Urothelium cell line (cell line): ENCODE measurements at places on chromosomes 11 and 22.
A peak's percentile ranks its signal among the peaks of the same experiment; 100 is the strongest.

DNA sequence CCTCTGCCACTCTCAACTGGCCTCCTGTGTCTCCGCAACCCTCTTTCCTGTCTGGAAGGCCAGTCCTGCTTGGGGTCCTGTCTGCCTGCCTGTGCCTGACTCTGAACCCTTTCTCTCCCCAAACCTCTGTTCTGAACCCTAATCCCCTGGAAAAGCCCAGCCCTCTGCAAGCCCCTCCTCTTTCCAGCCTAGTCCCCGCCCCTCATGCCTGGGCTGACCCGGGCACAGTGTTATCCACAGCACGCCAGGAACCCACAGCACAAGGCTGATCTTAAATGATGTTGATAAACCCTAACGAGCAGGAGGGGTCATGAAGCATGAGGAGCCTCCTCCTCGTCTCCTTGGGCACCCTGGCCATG, at the start of gene IFITM10:
Gene IFITM10 (minus strand): TSS at position 115 of the 359 bp plus-strand sequence. CDS start 153 bp downstream, outside the sequence.
- no peak for DNase-seq

- DNase-seq = peak; percentile 75
Observed at GRCh38 chr22:32644252-32645100, 157.0 kb upstream of the TIMP3 start.

GRCh38 chr11:122313581-122313980, 197.6 kb upstream of the BLID start:
- DNase-seq = no peak

GRCh38 chr11:11973866-11974265, 34.6 kb downstream of the DKK3 start:
- DNase-seq = no peak

DNA sequence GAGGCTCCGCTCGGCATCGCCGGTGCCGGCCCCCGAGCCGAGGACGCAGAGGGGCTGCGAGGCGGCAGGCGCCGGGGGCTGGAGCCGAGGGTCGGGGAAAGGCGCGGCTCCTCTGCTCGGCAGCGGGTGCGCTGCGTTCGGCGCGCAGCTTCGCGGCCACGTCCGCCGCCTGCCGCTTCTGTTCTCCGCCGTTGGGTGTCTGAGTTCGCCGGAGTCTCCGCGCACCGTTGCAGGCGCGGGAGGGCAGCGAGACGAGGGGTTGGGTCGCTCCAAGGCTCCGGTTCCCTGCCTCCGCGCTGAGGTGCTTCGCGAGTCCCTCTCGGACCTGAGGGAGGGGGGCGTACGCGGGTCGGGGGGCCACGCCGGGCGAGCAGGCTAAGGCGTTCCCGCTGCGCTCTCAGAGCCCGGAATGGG, 347 bp downstream of the MN1 start:
- DNase-seq = peak; percentile 85

DNA sequence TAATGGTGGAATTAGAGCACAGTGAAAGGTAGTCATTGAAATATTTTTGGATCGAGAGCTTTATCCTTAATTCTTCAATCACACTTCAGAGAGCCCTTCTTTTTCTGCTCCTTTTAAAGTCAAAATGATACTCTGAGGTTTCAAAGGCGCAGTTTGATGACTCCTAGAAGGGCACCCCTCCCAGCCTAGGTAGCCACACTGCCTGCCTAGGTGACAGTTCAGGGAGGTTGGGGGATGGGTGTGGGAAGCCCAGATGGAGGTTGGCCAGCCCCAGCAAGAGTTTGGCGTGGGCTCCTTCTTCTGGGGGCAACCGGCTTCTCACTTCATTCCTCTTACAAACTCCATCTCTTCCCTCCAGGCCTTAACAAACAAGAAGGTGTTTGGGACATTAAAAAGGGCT, 28.6 kb upstream of the PHF21A start:
- DNase-seq = no peak

- DNase-seq = no peak
Observed at GRCh38 chr11:28793282-28793738, 685.1 kb downstream of the METTL15 start.

- DNase-seq = no peak
Observed at GRCh38 chr11:63855975-63856374, 17.1 kb downstream of the MARK2 start.

- peak; percentile 88 for DNase-seq
Observed at GRCh38 chr11:727859-728748, 19.2 kb upstream of the TALDO1 start.

DNA sequence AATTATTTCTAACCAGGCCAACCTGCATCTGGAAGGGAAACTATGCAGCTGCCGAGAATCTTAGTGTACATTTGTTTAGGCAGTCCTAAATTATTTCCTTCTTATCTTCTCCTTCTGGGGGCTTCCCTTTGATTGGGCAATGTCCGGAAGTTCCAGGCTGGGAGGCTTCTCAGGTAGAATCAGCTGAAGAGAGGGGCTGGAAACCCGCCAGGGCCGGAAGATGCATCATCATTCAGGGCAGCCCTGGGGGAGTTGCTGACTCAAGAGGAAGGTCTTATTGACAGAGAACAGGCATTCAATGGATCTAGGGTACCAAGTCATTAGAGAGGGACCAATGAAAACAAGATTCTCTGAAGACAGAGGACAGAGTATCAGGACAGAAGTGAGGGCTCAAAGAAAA, 150.7 kb downstream of the BLID start:
- peak; percentile 54 for DNase-seq

DNA sequence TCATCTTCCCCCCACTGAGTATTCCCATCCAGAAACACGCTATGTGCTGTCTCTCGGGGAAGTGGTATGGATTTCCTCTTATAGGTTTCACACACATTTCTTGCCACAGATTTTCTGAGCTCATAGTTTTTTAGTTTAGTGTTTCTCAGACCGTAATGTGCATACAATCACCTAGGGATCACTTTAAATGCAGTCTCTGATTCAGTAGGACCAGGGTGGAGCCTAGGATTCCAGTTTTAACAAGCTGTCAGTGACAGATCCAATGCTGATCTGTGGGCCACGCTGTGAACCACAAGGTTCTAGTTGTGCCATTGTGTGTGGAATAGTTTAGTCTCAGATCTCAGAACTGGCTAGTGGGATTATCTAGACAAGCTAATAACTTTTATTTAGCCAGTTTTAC, 23.7 kb upstream of the CXCR5 start:
- DNase-seq = no peak

DNA sequence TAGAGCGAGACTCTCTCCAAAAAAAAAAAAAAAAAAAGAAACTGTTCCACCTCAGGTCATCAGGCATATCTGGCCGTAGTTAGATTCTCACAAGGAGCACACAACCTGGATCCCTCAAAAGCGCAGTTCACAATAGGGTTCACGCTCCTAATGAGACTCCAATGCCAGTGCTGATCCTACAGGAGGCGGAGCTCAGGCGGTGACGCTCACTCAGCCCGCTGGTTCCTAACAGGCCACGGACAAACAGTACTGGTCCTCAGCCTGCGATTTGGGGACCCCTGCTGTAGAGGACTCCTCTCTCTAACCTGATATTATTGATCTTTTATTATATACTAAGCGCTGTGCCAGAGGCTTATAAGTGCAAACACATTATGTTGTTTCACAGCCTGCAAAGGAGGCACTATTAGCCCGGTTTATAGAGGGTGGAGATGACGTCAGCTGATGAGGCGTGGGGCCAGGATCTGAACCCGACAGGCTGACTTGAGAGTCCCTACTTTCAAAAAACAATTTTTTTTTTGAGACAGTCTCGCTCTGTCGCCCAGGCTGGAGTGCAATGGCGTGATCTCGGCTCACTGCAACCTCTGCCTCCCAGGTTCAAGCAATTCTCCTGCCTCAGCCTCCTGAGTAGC, 4.9 kb upstream of the MAFF start:
- no peak for DNase-seq

DNA sequence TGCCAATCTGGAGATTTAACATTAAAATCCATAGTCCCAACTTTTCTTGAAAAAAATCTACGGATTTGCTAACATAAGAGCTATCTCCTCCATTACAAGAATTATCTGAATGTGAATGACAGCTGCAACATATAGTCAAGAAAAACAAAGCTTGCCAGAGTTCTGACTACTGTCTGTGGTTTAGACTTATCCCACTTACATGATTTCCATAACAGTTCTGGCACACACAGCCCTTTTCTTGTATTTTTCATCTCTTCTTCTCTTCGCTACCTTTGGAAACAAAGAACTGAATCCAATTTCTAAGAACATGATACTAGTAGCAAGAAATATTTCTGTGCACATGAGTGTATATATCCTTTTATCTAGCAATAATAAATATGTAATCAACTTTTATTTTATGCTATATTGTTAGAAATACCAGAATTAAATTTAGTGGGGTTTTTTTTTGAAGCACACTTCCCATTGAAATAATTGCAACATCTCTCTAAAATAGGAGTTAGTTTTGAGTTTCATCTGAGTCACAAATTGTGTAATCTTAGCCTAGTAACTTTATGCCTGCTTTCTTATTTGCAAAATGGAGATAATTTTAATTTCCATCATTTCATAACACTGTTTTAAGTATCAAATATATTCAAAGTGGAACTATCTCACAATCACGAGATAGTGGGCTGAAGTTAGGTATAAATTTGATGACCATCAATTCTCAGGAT, 1217.6 kb downstream of the JRKL start:
- no peak for DNase-seq

DNA sequence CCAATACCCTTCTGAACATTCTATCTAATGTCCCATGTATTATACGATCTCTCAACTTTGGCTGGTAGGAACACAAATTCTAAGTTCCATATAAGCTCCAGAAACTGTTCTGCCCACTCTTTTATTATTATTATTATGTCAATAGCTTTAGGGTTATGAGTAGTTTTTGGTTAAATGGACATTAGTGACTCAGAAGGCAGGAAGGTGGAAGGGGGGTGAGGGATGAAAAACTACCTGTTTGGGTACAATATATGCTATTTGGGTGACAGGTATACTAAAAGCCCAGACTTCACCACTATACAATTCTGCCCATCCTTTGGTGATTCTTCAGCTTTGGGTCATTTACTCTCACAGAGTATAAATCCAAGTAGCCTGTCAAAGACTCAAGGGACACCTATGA, 22.5 kb upstream of the TRIM29 start:
- no peak for DNase-seq

DNA sequence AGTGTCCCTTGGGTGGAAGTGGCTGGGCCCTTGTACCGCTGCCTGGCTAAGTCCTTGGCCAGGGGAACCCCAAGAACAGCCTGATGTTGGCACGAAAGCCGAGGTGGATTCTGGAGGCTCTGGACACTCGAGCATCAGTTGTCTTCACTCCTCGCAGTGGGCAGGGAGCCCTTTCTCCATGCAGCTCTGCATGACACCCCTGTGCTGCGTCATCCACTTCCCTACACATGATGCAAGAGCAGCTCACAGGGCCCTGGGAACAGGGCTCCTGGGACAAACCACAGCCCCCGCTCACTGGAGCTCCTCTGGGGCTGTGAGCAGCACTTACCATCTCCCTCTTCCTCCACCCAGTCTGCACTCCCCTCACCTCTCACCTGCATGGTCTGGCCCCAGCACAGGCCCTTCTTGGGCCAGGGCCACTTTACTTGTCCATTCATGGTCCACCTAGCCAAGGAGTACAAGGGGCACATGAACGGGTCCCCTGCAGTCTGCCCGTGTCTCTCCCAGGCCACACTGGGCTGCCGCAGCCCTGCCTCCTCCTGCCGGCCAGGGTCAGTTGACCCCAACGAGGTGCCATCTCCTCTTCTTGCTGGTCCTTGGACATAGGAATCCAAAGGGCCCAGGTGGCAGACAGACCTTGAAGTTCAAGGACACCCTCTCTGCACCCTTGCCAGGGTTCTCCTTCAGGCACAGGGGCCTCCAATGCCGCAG, 66.5 kb downstream of the IGF2 start:
- DNase-seq = no peak

DNA sequence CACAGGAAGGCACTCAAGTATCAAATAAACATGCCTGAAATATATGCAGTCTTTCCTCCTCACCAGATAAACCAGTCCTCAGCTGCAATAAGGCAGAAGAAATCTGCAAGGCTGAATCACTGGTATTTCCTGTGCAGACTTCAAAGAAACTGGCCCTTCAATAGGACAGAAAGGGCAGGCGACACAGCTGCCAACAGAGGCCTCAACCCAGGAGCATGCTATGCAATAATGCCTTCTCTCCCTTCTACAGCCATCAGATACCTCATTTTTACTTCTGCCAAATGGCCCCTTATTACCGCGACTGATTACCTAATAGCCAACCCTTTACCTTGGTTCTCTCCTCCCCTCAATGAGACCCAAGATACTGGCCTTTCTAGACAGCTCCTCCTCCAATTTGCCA, 8.0 kb downstream of the NUMA1 start:
- DNase-seq = peak; percentile 35

GRCh38 chr11:103619938-103620337, 416.5 kb upstream of the DDI1 start:
- no peak for DNase-seq

GRCh38 chr11:103947546-103947919, 88.9 kb upstream of the DDI1 start:
- no peak for DNase-seq

GRCh38 chr22:19629720-19630419, 84.4 kb upstream of the SEPTIN5 start:
- peak; percentile 96 for DNase-seq

DNA sequence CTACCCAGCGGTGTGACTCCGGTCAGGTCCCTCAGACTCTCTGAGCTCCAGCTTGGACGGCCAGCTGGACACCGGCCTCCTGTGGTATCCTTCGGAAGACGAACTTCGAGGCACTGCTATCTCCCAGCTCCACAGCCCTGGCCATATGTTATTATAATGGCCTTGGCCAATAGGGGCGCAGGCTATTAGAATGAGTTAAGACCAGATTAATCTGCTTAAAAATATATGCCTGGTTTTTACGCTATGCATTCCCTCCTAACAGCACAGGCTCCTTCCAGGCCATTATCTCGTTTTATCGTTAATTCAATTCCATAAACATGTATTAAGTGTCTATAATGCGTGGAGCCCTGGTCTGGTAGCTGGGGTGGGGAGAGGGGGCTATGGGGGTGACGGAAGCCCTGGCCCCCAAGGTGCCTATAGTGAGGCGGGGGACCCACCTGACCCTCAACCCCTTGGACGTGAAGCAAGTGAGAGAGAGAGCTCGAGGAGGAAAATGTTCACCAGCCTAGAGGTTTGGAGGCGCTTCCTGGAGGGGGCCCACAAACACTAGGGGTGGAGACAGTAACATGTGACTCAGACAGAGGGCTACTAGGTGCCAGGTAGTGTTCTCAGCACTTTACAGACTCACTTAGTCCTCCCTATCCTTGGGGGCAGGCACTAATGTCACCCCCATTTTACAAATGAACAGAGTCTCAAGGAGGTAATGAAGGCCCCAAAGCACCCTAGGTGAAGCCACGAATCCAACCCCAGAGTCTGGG, 37.5 kb upstream of the TCF20 start:
- DNase-seq = no peak

GRCh38 chr11:70680781-70681281, 282.5 kb downstream of the CTTN start:
- no peak for DNase-seq
